Epithelial cell of proximal tubule (primary cell): ENCODE measurements at places on chromosomes 3 and 15. TPM values are rescaled to one million over a fixed set of nuclear protein-coding genes. Genes with fewer than 3 reads are reported as not detected.

DNA sequence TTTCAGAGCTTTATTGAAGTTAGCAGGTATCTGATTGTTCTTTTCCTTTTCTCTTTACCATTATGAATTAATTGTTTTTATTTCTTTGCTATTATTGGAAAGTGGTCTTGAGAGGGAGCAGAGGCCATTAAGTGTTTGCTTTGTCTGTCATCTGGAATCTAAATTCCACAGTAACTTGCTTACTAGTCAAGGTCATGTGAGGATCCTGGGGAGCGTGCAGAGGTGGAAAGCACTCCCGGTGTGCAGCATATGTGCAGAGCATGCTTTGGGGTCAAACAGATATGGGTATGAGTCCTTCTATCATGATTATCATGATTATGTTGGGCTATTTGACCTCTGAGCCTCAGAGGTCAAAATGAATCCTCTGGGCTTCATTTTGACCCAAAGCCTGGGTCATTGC lies 96.4 kb downstream of the MYRIP start:
- DNase-seq = no peak

- DNase-seq = no peak
Observed at GRCh38 chr3:19644405-19644804, 289.6 kb downstream of the EFHB start.

- DNase-seq = no peak
Observed at GRCh38 chr15:76345583-76345879, 9.0 kb downstream of the ISL2 start.

- DNase-seq = no peak
Observed at GRCh38 chr15:69718436-69718835, 265.8 kb downstream of the RPLP1 start.

ZNF774 gene
- 1.1 and 5.9 TPM in 2 replicates for total RNA-seq

GRCh38 chr15:63942486-63943365 lies 103.6 kb downstream of the DAPK2 start:
- no peak for DNase-seq

- no peak for DNase-seq
Observed at GRCh38 chr3:123687286-123687685, 102.4 kb upstream of the HACD2 start.

GRCh38 chr15:74396146-74396438 lies 28.6 kb upstream of the CYP11A1 start:
- DNase-seq = no peak

DNA sequence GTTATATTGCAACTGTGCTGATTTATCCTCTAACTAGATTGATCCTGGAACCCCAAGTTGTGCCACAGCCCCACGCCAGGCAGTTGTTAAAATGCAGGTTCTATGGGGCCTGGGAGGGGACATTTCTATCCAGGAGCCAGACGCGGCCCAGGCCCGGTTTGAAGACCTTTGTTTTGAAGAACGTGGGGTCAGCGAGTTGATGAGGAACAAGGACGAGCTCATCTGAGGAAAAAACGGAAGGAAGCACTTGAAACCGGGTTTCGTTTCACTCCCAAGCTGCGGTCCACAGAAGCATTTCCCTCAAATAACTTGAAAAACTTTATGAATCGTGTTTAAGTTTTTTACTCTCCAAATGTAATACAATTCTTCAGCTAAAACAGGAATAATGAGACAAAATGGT lies 76.4 kb downstream of the CHSY1 start:
- no peak for DNase-seq
